ENCODE measurements at places on chromosomes 7 and 10.

GRCh38 chr10:30789806-30790205, 160.3 kb upstream of the LYZL2 start:
- no peak for DNase-seq

DNA sequence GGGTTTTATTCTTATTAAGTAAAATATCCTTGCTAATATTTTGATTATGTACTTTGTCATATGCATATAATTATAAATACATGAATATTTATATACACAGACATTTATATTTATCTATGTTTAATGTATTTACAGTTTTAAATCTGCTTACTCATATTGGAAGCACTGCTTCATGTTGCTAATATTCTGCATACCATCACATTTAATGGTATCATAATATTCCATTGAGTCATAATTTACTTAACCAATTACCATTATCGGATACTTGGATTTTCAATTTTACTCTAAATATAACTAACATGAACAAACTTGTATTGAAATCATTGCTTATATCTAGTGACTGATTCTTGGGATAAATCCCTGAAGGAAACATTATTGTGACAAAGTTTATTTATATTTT, 155.2 kb downstream of the MBL2 start:
- no peak for DNase-seq

DNA sequence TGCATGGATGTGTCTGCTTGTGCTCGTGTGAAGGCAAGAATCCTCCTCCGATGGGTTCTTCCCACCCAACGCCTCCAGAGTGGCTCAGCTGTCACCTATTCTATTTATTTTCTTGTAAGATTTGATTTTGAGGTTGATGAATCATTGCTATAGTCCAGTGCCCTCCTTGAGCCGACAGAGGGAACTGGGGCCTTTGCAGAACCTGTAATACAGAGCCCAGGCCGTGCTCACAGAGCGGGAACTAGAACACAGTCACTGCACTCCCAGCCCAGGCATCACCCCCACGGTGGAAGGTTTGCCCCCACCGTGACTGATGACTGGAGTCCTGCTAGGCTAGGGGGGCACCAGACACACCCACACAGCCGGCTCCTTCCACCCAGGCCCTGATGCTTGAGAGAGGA, 2.0 kb downstream of the RARRES2 start:
- DNase-seq: no peak

- no peak for DNase-seq
Measured at GRCh38 chr7:12291870-12292269, 80.8 kb downstream of the TMEM106B start.

- DNase-seq: no peak
Measured at GRCh38 chr10:130809181-130809580, 502.3 kb downstream of the TCERG1L start.

GRCh38 chr7:98281757-98282606, 496 bp downstream of the BRI3 start:
- DNase-seq: no peak

DNA sequence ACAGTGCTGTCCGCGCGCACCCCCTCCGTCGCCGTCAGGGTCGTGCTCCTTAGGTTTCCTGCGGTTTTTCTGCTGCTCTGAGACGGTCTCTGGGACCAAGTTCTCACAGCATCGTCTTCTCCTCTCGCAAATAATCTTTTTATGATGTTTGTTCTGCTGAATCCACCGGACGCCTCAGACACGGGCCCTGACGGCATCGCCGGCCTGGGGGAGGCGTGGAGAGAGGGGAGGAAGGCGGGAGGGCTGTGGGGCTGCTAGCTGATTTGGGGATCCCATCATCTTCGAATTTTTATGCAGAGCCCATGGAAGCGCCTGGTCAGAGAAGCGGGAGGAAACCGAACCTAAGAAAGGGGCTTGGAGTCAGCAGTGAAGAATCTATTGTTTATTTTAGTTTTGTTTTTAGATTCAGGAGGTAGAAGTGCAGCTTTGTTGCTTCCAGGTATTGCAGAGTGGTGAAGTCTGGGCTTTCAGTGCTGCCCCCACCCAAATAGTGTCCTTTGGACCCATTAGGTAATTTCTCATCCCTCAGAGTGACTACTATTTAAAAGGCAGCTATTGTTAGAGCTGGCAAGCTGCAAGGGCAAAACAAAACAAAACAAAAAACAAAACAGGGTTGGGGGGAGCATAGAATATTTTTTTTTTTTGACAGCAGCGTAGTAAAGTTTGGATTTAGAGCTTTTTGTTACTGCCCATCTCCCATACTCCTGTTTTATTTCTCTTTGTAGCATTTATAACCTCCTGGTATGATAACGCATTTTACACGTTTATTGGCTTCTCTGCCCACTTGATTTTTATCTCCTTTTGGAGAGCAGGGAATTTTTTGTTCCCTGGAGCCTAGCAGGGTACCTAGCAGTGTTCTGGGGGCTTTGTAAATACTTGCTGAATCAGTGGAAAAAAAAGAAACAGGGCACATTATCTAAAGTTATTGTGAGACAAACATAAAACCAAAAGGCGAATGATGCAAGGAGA, 92.6 kb downstream of the SPAG6 start:
- DNase-seq: no peak

DNA sequence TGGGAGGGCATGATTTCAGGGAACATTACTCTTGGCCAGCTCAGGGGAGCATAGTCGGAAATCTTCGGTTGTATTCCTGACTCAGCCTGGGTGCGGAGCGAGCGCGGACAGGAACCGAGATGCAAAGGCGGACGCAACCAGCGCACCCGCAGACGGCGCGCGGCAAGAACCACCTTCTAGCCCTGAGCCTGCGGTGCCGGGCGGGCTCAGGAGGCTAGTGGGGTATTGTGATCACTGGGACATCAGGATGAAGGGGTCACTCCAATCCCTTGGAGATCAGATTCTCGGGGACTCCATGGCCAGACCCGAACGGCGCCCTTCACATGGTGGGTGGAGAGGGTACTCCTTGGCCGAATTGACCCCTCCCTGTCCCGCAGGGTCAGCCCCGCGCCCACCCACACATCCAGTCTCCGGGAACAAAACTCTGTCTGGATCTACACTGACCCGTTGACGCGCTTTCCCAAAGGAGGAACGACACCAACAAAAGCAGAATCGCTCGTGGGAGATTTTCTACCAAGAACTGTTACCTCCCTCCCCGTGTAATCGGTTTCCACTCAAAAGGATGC, 730.5 kb downstream of the ZWINT start:
- DNase-seq: no peak

GRCh38 chr10:98256692-98257091, 11.3 kb downstream of the LOXL4 start:
- no peak for DNase-seq

DNA sequence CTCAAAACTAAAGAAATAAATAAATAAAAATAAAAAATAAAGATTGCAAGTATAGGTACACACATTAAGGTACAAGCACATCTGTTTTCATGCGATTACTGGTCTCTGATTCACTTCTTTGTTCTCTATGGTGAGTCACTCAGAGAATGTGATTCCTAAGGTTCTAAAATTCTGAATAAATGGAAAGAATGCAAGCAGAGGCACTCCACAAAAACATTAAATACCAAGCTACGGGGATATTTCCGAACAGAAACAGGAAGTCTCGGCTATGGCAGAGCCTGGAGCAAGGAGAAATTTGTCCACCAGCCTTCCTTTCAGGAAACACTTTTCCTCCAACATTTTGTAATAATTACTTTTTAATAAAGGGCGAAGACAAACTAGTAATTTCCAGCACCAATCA, 1.4 kb downstream of the VOPP1 start:
- DNase-seq: peak; percentile 60

GRCh38 chr10:103839872-103840739, 15.3 kb downstream of the SH3PXD2A start:
- DNase-seq: no peak

- no peak for DNase-seq
Measured at GRCh38 chr7:130877991-130878305, 143.9 kb upstream of the KLF14 start.

DNA sequence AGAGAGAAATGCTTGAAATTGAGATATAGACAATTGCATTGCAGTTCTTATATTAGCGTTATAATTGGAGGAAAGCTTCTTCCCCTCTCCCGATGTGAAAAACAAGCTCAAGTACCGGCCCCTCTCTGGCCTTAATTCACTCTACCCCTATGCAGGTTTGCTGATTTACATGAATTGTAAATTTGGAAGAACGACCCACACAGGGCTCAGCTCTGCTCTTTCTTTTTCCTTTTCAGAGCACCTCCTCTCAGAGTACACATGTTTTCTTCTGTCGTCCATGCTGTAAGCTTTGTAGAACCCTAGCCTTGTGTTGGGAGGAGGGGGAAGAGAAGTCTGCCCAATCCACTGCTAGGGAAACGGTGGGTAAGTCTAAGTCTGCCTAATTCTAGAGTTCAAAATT, 140.8 kb downstream of the IQUB start:
- no peak for DNase-seq

DNA sequence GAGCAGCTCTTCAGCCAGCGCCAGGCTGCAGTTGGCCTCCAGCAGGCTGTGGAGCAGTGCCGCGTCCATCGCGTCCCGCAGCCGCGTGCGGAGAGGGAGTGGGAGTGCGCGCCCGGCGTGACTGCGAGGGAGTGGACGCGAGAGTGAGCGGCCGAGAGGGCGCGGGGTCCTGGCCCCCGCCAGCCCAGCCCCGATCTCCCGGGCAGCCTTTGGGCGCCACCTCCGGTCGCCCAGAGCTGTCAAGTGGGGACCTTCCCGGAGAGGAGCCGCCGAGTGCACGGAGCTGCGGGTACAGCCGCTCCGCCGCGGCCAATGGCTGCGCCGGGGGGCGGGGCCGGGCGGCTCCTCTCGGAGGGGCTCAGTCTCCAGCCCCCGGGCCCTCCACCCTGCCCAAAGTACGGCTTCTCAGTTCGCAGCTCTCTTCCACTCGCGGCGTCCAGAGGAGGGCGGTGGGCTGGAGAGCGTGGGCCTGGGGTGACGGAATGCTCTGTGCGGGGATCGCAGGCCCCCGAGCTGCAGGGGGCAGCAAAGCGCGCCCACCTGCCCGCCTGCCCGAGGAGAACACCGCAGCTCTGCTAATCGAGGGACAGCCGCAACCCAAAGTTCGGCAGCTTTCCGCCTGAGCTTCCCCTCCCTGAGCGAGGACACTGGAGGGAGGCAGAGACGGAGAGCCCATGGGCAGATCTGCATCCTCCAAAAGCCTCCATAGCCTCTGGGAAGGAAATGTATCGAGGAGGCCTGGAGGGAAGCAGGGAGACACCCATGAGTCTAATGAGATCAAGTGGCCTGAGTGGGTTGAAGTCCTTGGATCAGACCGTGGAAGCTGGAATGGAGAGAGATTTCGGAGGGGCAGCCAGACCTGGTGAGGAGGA, at the start of gene CRHR2:
Gene CRHR2, minus strand, starts transcription at position 245 of the 872 bp plus-strand sequence. Its CDS starts 176 bp downstream, at position 69.
- no peak for DNase-seq

GRCh38 chr7:44148166-44148565, 7.0 kb upstream of the MYL7 start:
- DNase-seq: no peak

GRCh38 chr7:41588341-41588740, 114.5 kb downstream of the INHBA start:
- DNase-seq: no peak

DNA sequence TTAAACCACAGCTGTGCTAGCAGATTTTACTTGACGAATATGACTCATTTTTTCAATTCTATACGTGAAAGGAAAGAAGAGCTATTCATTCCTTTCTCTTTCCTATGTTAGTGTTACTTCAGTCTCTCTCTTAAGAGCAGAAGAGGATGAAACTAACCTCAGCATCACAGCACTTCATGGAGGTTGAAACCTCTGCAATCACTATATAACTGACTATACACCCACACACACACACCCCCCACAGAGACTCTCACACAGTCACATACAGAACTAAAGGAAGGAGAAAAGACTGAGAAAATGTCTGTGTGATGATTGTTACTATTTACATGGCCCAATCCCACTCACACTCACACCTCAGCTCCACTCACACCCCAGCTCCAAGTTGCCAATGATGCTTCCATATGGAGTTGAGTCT, 104.2 kb downstream of the KIF20B start:
- no peak for DNase-seq
